AG09319 (cell line): ENCODE measurements at places on chromosomes 5 and 9.
A peak's percentile ranks its signal among the peaks of the same experiment; 100 is the strongest.

- peak; percentile 45 for DNase-seq
Observed at GRCh38 chr5:9954869-9955268, 294.8 kb downstream of the ATPSCKMT start.

DNA sequence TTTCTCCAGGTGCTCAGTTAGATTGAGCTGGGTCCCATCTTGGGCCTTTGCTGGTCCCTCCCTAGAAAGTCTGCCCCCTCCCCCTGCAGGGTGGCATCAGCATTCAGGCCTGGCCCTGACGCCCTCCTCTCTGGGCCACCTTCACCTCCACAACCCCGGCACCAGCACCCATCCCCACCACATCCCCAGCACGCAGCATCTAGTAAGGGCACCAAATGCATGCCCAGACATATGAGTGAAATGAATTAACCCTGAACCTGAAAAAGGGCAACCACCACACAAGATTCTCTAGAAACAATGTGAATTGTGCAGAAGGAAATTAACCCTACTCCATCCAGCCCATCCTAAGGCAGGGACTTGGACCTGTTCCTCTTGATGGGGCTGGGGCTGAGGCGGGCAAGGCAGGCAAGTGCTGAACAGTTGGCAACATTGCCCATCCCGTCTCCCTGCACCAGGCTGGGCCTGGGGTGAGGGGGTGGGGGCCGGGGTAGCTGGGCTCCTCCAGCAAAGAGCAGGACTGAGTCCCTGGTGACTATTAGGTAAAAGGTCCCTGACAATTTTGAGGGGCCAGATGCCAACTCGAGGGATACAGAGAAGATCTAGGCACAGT lies 125.9 kb downstream of the KCNIP1 start:
- DNase-seq = no peak

GRCh38 chr9:89445801-89446251 lies 52.1 kb downstream of the SEMA4D start:
- no peak for DNase-seq

GRCh38 chr5:141479776-141480175 lies 4.0 kb downstream of the PCDHGC3 start:
- DNase-seq = no peak

DNA sequence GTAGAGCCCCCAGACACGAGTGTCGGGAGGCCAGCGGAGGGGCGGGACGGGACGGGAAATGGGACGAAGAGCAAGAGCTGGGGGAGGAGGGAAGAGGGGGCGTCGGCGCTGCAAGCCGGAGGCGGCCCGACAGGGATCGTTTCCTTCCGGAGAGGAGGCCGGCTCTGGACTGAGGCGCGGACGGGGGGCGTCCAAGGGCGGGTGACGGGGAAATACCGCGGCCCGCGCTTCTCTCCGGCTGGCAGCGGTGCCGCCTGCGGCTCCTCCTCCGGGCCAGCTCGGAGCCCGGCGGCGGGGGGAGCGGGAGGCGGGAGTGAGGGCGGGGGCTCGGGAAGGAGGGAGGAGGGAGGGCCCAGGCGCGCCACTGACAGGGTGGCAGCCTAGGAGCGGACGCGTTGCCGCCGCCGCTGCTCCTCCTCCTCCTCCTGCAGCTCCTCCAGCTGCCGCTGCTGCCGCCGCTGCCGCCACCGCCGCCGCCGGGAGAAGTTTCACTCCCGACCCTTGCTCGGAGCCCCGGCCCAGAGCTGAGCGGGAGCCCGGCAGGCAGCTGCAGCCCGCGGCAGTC lies at the start of gene CHSY3:
TSS of gene CHSY3 (plus strand) at position 364 of the 565 bp plus-strand sequence.
- peak; percentile 59 for DNase-seq

- no peak for DNase-seq
Observed at GRCh38 chr5:136034984-136035383, 6.2 kb downstream of the TGFBI start.

DNA sequence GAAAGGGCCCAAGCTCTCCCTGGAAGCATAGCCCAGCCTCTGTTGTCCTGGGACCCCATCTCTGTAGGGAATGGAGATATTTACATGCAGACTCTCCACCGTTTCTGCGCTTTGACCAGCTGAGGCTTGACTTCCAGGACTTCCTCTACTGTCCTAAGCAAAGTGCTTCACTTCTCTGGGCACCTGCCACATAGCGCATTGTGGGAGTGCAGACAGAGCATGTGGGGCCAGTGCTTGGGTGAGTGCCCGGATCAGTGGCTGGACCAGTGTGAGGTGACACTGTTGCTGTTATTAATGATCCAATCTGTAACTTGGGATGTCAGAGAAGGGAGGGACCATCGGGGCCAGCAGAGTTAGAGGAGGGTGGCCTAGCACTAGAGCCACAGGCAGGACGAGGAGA lies 10.5 kb downstream of the CXCL14 start:
- DNase-seq = no peak

GRCh38 chr9:37464426-37465248 lies 613 bp downstream of the ZBTB5 start:
- DNase-seq = peak; percentile 22

DNA sequence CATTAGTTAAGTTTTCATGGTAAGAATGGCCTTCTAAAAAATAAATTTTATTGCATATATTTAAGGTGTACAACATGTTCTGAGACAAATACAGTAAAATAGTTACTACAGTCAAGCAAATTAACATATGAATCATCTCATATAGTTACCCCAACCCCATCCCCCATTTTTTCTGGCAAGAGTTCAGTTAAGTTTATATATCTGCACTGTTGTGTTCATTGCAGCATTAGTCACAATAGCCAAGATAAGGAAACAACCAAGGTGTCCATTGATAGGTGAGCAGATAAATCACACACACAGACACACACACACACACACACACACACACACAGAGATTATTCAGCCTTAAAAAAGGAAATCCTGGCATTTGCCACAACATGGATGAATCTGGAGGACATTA lies 37.2 kb upstream of the OTULIN start:
- DNase-seq = no peak

DNA sequence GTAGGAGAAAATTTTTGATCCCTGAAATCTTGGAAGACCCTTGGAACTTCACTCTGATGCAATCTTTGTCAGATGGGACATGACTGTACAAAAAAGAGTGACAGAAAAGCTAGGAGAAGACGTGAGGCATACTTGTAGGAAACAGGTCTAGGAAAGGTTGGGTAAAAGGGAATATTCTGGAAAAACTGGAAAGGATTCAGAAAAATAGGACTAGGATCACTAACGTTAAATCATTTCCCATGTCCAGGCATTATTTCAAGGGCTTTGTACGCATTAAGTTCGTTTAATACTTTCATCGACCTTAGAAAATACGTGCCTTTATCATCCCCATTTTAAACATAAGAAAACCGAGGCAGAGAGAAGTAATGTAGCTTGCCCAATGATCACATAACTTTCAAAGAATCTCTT lies 2.9 kb downstream of the ALDH1A1 start:
- DNase-seq = no peak

GRCh38 chr5:85069659-85070640 lies 685.3 kb upstream of the EDIL3 start:
- no peak for DNase-seq

GRCh38 chr5:148267962-148268361 lies 632 bp upstream of the SPINK13 start:
- no peak for DNase-seq

DNA sequence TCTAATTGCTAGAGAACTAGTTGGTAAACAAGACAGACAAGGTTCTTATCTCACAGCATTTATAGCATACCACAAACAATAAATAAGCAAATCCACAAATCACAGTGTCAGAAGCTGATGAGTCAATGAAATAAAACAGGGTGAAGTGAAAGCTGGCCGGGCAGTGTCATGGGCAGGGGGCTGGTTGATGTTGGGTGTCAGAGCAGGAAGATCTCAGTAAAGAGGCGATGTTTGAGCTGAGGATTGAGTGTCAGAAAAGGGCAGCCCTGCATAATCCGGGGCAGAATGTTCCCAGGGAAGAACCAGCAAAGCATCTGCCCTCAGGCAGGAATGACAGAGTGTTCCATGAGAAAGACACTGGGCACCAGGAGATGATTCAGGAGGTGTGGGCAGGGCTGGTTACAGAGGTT lies 183.4 kb downstream of the GOLPH3 start:
- no peak for DNase-seq

DNA sequence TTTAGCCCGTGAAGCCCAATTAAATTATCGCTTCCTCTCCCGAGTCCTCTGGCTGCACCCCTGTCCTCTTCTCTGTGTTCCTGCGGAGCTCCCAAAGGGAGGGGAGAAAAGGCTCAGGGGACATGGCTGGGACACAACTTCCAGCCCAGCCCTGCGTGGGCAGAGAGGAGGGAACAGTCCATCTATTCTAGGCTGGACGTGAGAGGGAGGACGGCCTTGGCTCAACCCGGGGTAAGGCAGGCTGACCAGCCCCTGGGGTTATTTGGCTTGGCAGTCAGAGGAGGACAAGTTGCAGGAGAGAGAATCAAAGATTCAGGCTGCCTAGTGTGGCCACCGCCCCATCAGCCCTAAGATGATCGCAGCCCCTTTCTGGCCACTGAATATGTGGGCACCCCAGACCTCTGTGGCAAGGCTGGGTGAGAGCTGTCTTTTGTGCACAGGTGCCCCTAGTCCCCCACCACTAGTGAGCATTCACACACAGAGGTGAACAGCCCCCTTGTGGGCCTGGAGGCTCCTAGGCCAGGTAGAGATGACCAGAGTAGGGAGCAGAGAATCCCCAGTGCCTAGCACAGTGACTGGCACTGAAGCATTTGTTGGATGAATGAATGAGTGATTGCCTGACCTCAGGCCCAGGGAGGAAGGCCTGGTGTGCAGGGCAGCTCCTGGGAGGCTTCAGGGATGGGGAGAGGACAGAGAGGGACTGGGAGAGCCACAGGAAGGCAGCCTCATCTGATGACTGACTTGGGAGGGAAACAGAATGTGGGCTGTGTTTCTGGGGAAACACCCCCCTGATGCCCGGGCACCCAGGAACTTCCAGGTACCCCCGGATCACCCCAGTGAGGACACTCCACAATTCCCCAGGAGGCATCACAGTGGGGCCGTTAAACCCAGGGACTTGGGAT lies 133.9 kb downstream of the C9orf50 start:
- no peak for DNase-seq

DNA sequence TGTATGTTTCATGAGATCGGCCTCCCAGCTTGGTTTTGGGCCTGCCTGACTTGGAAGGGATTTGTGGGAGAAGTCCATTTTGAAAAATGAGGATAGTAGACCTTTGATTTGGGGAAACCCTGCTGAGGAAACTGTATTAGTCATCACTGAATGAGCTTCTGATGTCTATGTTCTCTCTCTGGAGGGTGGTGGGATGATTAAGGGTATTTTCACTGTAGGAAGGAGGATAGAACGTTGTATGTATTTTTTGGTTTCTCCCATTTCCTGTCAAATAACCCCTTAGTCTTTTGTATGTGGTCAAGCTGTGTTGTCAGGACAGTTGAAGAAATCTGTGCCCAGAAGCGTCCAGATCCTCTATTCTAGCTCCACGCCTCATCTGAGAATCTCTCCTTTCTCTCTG lies 151.9 kb downstream of the INSYN2B start:
- no peak for DNase-seq

GRCh38 chr9:136351252-136351800 lies 12.2 kb downstream of the DNLZ start:
- no peak for DNase-seq

DNA sequence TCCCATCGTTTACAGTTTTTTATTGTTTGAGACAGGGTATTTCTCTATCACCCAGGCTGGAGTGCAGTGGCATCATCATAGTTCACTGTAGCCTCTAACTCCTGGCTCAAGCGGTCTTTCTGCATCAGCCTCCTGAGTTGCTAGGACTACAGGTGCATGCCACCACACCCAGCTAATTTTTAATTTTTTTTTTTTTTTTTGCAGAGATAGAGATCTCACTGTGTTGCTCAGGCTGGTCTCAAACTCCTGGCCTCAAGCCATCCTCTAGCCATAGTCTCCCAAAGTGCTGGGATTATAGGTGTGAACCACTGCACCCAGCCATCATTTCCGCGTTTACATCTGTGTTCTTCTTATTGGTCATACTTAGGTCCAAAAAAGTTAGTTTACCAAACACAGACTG lies 53.6 kb downstream of the FSD1L start:
- no peak for DNase-seq

DNA sequence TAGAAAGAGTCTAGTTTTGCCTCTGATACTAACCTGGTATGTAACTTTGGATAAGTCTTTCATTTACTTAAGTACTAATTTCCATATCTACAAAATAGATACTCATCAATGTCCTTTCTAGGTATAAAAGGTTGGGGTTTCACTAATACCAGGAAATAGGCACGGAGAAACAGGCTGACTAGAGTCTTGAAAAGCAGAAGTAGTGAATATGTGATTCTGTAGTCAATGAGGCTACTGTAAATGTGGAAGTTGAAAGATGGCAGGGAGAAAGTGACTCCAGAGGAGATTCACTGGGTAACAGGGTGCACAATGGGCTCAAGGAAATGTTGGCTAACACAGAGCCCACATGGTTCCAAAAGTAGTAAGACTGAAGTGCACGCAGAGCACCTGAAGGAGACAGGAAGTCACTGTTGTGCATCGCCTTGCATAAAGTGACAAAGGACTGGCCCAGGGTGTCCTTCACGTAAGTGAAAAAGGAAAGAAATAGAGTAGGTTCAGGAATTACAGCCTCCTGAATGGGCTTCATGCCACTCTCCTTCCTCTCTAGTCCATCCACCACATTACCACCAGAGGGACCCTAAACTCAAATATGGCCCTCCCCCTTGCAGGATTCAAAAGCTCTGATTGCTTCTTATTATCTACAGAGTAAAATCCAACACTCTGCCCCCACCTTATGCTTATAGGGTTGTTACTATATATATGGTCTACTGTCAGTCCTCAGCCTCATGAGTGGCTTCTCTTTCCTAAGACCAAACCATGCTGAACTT lies 288.0 kb upstream of the SMARCA2 start:
- DNase-seq = no peak

DNA sequence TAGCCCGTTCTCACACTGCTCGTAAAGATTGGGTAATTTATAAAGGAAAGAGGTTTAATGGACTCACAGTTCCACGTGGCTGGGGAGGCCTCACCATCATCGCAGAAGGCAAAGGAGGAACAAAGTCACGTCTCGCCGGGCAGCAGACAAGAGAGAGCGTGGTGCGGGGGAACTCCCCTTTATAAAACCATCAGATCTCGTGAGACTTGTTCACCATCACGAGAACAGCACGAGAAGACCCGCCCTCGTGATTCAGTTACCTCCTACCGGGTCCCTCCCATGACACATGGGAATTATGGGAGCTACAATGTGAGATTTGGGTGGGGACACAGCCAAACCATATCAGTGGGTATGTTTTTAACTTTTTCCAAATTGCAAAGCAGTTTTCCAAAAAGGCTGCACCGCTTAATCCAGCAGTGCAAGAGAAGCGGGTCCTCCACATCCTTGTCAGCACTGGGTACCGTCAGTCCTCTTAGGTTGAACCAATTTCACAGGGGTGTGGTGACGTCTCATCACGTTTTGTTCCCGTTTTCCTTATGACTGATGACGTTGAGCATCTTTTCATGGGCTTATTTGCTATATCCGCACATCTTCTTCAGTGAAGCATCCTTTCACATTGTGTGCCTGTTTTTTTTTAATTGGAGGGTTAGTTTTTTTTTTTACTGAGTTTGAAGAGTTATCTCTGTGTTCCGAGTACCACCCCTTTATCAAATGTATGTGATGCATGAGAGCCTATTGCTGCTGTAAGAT lies 8.0 kb upstream of the FCN2 start:
- no peak for DNase-seq
